ENCODE measurements at places on chromosomes 12 and 14.

DNA sequence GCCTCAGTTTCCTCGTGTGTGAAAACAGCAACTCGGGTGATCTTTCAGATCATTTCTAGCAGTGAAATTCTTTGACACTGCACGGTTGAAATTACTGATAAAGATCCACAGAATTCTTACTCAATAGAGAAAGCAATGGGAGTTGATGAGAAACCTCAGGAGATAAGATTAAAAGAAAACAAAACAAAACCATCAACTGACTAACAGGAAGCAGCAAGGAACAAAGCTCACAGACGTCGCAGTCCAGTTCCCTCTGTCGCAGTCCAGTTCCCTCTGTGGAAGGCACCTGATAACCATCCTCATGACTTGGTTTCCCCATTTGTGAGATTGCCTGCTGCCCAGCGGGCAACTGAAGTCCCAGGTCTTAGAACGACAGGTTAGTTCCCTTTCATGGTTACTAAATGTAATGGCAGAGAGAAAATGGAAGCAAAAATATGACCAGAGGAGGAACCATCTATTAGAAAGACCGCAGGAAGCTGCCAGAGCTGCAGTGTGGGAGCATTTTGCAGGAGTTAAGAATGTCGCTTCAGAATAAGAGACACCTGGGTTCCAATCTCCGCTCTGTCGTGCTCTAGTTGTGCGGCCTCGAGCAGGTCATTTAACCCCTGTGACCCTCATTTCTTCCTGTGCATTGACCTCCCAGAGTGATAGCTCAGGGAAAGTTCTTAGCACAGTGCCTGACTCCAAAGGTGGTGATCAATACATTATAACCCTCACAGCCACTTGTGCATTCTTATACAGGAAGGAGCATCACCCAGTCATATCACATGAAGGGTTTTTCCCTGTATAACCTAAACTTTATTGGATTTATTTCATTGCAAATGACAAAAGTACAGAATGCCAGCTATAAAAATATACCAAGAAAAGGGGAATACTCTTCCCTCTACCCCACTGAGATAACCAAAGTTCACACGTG is 5.1 kb upstream of the MED13L start:
- DNase-seq = no peak

GRCh38 chr14:64656986-64657385 is 47.2 kb upstream of the PLEKHG3 start:
- DNase-seq = peak; percentile 27

DNA sequence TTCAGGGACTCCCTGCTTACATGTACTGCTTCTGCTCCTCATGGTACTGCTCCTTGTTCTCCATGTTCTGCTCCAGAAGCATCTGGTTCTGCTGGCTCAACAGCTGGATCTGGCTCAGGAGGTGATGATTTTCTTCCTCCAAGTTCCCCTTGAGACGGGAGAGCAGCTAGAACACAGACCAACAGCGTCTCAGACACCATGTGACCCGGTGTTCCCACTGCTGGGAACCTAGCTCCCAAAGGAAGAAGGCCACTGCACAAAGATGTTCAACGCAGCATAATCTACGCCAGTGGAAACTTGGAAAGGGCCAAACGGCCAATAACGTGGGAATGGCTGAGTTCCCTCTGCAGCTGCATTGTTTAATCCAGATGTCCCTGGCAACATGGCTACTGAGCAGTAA is 49.6 kb upstream of the GPR68 start:
- peak; percentile 24 for DNase-seq

GRCh38 chr12:131466306-131466705 is 244.6 kb upstream of the SFSWAP start:
- DNase-seq = no peak
